ENCODE measurements at places on chromosomes 6 and 20.

DNA sequence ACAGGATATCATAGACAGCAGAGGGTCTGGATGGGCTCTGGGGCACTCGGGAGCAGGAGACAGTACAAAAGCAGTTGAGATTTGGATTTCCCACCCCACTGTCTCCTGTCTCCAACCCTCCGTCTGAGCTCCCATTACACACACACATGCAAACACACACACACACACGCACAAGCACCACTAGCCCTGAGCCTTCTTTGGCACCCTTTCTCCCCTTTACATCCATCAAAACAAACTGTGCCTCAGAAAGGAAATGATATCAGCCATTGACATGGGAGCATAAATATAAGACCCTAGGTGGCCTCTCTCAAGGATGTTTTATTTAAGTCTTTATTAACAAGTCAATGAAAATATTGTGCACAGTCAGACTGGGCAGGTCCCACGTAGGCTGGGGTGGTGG, 17.5 kb downstream of the TTBK1 start:
- DNase-seq, result no peak

DNA sequence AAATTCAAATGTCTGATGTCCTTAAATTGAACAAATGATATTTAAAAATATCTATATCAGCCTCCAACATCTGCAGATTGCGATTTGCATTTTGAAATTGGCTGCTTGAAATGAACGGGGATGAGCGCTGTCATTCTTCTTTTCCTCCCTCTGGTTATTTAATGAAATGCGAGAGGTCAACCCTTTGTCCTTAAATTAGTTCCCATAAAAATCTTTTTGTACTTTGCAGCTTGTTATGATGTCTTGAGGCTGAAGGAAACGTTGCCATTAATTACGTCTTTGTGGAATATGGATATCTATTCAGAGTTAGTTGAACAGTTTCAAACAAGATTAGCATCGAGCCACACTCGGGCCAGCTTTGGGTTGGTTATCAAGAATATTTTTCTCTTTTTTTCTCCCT, 140.0 kb downstream of the LINC00237 start:
- DNase-seq, result no peak

- no peak for DNase-seq
These were observed 45.9 kb upstream of the CRISP1 start for GRCh38 chr6:49912196-49912595.

DNA sequence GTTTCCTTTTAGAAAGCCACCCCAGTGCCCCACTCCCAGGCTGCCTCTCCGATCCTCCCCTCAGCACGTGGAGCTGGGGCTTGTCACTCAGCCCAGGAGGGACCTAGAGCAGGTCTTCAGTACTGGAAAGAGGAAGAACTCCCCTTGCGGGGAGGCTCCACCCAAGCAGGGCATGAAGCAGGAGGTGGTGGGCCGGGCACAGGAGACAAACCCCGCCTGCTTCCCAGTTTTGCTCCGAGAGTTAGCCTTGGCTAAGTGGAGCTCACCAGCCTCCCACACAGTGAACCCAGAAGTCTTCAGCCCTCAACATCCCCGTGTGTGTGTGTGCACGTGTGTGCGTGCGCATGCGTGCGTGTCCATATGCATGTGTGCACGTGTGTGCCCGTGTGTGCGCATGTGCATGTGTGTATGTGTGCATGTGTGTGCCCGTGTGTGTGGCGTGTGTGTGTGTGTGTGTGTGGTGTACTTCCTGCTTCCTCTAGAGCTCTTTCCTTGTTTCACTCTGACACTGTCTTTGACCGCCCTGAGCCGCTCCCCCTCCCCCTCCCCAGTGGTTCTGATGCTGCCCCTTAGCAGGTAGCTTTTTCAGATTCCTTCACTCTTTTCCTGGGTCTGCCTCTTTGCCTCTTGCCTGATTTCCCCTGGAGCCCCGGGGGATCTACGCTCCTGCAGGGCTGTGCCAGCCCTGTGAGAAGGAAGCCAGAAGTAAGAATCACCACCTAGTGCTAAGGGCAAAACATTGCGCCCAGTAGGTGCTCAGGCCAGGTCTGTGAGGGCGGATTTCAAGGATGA, 239.8 kb downstream of the CDC5L start:
- no peak for DNase-seq

GRCh38 chr6:122066200-122066599, 333.3 kb upstream of the HSF2 start:
- DNase-seq, result no peak

GRCh38 chr6:165404697-165405096, 95.3 kb upstream of the C6orf118 start:
- DNase-seq, result no peak

DNA sequence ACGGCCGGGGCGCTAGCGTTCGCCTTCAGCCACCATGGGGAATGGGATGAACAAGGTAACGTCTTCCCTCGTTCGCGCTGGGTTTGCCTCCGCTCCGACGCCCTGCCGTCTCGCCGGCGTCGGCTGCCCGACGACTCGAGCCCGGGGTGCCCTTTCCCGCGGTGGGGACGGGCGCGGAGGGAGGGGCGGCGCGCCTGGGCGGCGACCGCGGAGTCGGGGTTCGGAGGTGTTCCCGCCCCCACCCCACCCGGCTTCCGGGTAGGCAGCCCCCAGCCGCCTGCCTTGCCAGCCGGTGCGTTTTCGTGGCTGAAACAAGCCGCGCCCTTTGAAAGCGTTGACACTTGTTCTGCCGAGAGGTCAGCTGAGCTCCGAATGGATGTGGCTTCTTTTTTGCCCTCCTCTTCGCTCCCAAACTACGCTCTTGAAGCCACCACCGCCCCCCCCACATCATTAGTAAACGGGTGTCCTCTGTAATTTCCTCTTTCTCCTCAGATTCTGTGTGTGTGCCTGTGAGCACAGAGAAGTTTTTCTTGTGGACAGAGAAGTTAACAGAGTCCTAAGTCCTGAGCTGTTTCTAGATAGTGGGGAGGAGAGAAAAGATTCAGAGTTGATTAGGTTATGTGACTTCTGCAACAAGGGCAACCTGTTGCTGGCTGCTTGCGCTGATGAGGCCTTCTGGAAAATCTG, 362 bp downstream of the DUSP22 start:
- DNase-seq, result peak; percentile 50

DNA sequence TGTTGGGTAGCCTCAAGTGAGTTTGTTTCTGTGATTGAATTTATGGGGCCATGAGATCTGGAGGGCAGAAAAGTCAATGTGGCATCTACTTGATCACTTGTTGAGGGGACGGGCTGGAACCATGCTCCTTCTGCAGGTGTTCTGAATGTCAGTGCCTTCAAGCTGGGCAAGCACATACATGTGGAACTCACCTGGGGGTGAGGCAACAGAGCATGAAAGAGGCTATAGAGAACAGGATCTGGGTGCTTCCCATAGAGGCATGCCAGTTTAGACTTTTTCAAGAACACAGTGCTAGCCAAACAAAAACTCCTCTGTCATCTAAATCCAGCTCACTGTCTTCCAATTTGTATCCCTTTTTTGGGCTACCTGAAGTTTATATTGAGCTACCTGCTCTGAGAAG, 77.8 kb upstream of the SLC35B3 start:
- DNase-seq, result no peak

DNA sequence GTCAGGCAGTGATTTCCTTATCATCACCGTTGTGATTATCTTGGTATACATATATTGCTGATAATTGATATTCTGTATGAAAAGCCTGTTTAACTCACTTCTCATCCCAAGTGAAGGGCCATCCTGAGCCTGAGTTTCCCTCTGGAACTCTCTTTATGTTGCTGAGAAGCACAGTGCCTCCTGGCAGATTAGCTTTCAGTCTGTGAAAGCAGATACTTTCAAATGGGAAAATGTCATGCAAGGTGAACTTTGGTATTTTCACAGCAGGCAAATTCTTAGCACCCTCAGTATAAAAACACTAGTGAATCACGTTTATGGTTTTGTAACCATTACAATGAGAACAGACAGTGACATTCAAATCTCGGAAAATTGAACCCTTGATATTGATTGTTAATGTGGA, 151.6 kb downstream of the PRIM2 start:
- DNase-seq, result no peak

DNA sequence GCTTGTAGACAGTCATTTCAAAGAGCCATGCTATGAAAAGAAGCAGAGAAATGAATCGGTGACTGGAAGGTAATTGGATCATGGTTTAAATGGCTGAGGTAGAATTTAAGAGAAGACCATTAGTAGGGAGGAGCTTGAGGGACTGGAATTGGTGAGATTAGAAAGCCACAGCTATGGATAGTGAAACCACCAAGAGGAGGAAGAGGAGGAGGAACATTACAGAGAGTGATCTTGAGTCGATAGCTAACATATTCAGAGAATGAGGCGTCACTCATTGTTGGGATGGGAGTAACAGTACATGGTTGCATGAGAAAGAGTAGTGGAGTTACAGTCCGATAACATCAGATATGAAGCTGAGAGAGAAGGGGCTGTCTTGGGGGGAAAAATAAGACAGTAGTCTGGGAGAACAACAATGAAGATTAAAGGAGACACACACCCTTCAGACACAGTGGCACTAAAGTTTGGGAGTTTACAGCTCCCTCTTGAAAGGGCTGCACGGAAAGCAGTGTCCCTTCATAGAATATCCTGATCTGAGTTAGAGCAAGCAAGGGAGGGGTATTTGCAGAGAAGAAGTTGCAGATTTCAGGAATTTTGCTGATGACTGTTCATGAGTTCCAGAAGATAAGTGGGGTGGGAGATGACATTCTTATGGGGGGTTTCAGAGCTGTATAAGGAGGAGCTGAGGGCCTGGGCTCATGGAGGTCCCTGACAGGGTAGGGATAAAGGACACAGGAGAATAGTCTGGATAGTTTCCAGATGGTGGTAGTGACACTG, 15.1 kb upstream of the LAMP5 start:
- DNase-seq, result no peak

GRCh38 chr6:168877821-168878282, 375.8 kb downstream of the THBS2 start:
- DNase-seq, result no peak

- no peak for DNase-seq
These were observed 4.0 kb downstream of the SIM1 start for GRCh38 chr6:100460650-100461204.

DNA sequence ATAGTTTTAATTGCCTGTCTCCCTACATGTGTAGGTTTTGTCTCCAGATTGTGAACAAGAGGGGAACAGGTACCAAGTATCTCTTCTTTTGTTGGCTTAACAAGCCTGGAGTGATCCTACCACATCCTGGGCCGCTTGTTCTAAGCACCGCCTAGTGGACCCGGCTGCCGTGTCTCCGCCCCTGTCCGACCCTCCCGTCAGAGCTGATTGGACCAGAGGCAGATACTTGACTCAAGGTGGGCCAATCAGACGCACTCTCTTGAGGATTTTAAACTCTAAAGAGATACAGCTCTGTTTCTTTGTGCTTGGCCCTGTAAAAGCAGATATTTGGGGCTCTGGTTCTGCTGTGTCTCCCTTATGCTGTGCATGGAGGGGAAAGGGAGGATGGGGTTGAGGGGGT, 68.2 kb downstream of the PRDM1 start:
- no peak for DNase-seq

DNA sequence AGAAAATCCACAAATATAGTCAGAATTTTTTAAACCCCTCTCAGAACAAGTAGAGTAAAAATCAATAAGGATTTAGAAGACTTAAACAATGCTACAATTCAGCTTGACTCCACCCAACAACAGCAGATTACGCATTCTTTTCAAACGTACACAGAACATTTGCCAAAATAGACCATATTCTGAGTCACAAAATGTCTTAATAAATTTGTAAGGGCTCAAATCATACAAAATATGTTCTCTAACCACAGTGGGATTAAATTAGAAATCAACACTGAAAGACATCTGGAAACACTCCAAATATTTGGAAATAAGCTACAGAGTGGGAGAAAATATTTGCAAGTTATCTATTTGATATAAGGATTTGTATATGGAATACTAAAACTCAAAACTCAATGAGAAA, 164.2 kb upstream of the AKAP12 start:
- no peak for DNase-seq

DNA sequence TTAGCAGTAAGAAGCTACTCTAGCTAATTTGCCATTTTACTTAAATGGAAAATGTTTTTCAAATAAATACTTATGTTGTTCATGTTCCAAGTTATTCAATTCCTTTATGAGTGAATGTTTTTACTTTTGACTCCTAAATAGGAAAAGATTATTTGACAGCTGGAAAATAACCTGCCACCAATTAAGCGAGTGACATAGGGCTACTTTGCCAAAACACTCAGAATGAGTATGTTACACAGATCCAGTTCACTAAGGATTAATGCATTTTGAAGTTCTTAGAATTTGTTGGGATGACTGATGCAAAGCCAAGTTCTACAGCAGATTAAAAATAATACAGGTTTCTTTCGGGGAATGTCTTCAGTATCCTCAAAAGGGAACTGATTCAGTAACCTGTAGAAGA, 144.4 kb downstream of the ADGRG6 start:
- no peak for DNase-seq

DNA sequence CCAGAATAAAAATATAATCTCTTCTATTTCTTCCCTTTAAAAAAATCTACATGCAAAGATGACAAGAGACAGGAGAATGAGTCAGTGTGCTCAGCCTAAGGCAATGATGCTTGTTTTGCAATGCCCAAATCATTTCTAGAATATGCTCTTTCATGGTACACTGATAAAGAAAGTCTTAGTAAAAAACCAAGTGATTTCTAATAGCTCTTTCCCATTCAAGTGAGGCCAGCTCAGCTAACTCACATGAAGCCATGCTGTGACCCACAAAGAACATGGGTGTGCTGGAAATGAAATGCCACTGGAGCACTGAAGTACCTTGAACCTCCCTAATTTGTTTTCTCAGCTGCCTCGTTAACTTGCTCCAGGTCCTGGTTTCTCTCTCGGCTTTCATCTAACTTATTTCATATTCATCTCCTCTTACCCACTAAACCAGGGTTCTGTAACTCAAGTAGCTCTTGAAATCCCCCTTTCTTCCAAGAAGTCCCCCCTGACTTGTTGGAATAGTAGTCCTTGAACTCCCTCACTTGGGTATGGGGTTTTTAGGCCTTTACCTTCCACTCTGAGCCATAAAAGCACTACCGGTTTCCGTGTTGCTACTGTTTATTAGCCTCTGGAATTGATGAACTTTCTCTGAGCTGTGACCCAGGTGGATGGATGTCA, 92.7 kb downstream of the IRF4 start:
- no peak for DNase-seq

- DNase-seq, result no peak
These were observed 31.8 kb upstream of the NT5E start for GRCh38 chr6:85418059-85418458.

- no peak for DNase-seq
These were observed 98.8 kb upstream of the GRIK2 start for GRCh38 chr6:101294676-101295075.

Measured in stimulated activated CD4-positive, alpha-beta T cell treated with anti-CD3 and anti-CD28 coated beads, Interleukin-2, amount 100 ng/mL, for 48 hours (primary cell).